ENCODE measurements at places on chromosomes 6 and 20. TPM values are rescaled to one million over a fixed set of nuclear protein-coding genes. Genes with fewer than 3 reads are reported as not detected.

The OR10C1 gene
- total RNA-seq, result not detected

The CHRNA4 gene
- total RNA-seq, result not detected

- peaks cover 73% of the 10 kb centered on the region for H3K27me3 ChIP-seq
- H3K4me3 ChIP-seq, result no peak overlapping the region
- no peaks in the 10 kb centered on the region for H3K4me1 ChIP-seq
- no peak for DNase-seq
- H3K36me3 ChIP-seq, result no peaks in the 10 kb centered on the region
These were observed 283.1 kb downstream of the PREX1 start for GRCh38 chr20:48544402-48545339.

- H3K36me3 ChIP-seq, result no peaks in the 10 kb centered on the region
- H3K27ac ChIP-seq, result no peak overlapping the region
- H3K4me1 ChIP-seq, result peaks cover 31% of the 10 kb centered on the region
- no peaks in the 10 kb centered on the region for H3K27me3 ChIP-seq
- no peak for DNase-seq
These were observed 48.1 kb downstream of the MCUR1 start for GRCh38 chr6:13766201-13766634.

- peaks cover 32% of the 10 kb centered on the region for H3K4me1 ChIP-seq
- DNase-seq, result no peak
These were observed 4.2 kb upstream of the APMAP start for GRCh38 chr20:24996449-24997377.

GRCh38 chr6:73000460-73000859 is 224.8 kb downstream of the KHDC1L start:
- no peaks in the 10 kb centered on the region for H3K4me1 ChIP-seq
- H3K27me3 ChIP-seq, result no peaks in the 10 kb centered on the region
- DNase-seq, result no peak
- no peak overlapping the region for H3K4me3 ChIP-seq

Measured in esophagus squamous epithelium (tissue), 5 donors.